Gastroesophageal sphincter (tissue), 4 donors: ENCODE measurements at places on chromosomes 5 and 9. TPM values are rescaled to one million over a fixed set of nuclear protein-coding genes. Genes with fewer than 3 reads are reported as not detected.

DNA sequence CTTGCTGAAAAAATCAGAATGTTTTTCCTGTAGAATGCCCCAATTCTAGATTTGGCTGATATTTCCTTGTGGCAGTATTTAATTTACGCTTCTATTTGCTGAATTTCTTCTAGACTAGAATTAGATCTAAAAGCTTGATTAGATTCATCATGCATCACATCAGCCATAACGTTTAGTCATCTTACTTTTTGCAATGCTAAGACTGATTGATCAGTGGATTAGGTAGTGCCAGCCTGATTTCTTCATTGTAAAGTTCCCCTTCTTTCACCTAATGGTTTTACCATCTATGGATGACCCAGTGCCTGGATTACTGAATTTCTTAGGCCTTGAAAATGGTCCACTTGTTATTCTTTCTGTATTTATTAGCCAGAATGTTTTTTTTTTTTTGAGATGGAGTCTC lies 83.9 kb downstream of the PBX3 start:
- no peak for ATAC-seq

DNA sequence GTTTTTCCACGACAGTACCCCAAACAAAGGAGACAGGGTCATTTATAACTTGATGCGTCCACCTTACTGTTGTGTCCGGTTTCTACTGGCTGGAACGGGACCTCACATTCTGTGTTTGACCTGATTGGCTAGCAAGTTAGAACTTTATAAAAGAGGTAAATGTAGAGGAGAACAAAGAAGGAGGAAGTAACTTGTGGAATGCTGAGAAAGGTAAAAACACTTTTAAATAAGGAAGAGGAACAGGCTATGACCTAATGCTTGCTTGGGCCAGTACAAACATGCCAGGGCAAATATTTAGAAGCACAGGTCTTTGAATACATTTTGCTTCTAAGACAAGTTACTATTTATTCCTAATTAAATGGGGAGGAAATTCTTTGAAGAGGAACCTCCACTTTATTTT lies 251.6 kb downstream of the KIAA0825 start:
- no peak for ATAC-seq

DNA sequence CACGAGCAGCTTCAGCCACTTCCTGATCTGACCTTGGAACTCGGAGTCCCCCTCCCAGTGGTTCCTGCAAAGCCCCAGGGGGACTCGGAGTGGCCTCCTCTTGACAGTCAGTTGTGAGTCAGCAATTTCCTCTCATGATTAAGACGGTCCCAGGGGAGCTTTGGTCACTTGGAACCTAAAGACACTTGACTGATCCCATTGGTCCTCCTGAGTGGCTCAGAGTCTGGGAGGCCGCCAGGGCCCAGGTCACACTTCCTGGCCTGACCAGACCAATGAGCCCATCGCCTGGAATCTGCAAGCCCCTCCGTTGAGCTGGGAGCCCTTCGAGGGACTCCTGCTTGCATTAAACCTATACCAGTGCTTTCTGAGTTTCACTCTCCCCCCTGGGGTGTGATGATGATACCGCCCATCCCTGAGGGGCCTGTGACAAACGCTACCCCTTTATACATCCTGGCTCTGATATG lies 29.1 kb downstream of the TSPAN17 start:
- no peak for ATAC-seq

DNA sequence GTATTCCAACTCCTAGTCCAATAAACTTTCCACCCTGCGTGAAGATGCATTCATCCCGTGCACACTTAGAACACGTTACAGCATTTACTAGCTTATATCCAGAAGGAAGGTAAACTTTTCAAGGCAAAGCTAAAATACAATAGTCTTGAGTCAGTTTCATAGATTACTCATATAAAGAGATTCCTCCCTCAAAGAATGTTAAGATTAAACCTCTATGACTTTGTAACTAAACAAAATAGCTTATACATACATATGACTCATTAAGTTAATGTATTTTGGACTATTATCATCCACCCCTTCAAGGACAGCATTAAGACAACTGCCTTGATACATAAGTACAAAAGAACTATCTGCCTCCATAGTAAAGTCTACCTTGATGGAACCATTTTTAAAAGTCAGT lies 36.1 kb downstream of the TLE1 start:
- no peak for ATAC-seq

- ATAC-seq: no peak
Observed at GRCh38 chr5:156526081-156526925, 199.3 kb downstream of the SGCD start.

DNA sequence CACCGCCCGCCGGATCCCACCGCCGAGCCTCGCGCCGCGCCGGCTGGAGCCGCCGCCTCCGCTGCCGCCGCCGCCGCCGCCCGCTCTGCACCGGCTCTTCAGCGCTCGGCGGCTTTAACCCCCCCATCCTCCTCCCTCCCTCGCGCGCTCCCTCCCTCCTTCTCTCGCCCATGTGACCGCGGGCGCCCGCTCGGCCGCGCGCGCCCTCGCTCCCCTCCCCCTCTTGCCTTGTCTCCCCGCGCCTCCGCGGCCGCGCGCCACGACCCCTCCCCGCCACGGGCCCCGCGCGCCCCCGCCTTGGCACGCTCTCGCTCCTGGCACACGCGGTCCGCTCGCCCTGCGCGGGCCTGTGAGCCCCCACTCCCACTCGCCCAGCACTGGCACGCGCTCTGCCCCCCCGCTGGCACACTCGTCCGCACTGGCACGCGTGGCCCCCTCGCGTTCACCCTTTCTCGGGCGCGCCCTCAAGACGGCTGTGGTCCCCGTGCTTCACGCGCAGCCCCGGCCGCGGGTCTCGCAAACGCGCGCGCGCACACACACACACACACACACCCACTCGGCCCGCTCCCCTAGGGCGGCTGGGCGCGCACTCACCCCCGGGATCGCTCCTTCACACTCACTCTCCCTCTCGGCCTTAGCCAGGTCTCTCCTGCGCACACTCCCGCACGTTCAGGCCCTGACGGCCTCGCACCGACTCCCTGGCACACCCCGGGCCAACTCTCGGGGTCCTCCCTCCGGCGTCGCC lies at the start of gene CNTFR:
Gene CNTFR, minus strand, starts transcription at position 89 of the 745 bp plus-strand sequence. CDS start 20,743 bp downstream, outside the sequence.
- peak; percentile 55 for ATAC-seq

The KCNV2 gene
- total RNA-seq: not detected

GRCh38 chr5:61678966-61679365 lies 346.9 kb downstream of the ZSWIM6 start:
- no peak for ATAC-seq
